ENCODE measurements at places on chromosomes 7 and 10. TPM values are rescaled to one million over a fixed set of nuclear protein-coding genes. Genes with fewer than 3 reads are reported as not detected.

The TIAL1 gene
- total RNA-seq, result 177 TPM

The OPALIN gene
- total RNA-seq, result not detected

The ERVW-1 gene
- not detected for total RNA-seq

The HOXA13 gene
- total RNA-seq, result not detected

The DDC gene
- 44.6 TPM for total RNA-seq

The TMEM176B gene
- total RNA-seq, result 8.9 TPM

The TUBAL3 gene
- total RNA-seq, result not detected

The PTF1A gene
- total RNA-seq, result 50.7 TPM

GRCh38 chr7:20438694-20439376 lies 108.1 kb downstream of the ITGB8 start:
- no peak for DNase-seq
- no peak overlapping the region for H3K27ac ChIP-seq
- no peaks in the 10 kb centered on the region for H3K36me3 ChIP-seq
- H3K4me3 ChIP-seq, result no peak overlapping the region
- H3K4me1 ChIP-seq, result peaks cover 7% of the 10 kb centered on the region
- peaks cover 3% of the 10 kb centered on the region for H3K27me3 ChIP-seq

- DNase-seq, result no peak
- no peaks in the 10 kb centered on the region for H3K27me3 ChIP-seq
- peak overlapping the region; percentile 97 for H3K27ac ChIP-seq
- H3K4me3 ChIP-seq, result no peak overlapping the region
Measured at GRCh38 chr10:32981760-32982159, 23.7 kb upstream of the ITGB1 start.

GRCh38 chr10:127585519-127586023 lies 36.5 kb downstream of the NPS start:
- H3K27ac ChIP-seq, result no peak overlapping the region
- H3K36me3 ChIP-seq, result no peaks in the 10 kb centered on the region
- H3K4me1 ChIP-seq, result no peaks in the 10 kb centered on the region
- DNase-seq, result no peak
- H3K27me3 ChIP-seq, result peaks cover 36% of the 10 kb centered on the region

GRCh38 chr10:108789919-108790318 lies 1133.4 kb downstream of the XPNPEP1 start:
- H3K27me3 ChIP-seq, result no peaks in the 10 kb centered on the region
- no peak overlapping the region for H3K4me3 ChIP-seq
- H3K27ac ChIP-seq, result no peak overlapping the region

- H3K36me3 ChIP-seq, result peaks cover 3% of the 10 kb centered on the region
- no peaks in the 10 kb centered on the region for H3K4me1 ChIP-seq
- no peak overlapping the region for H3K27ac ChIP-seq
- DNase-seq, result no peak
- H3K4me3 ChIP-seq, result no peak overlapping the region
- no peaks in the 10 kb centered on the region for H3K27me3 ChIP-seq
Measured at GRCh38 chr7:45601816-45602540, 27.8 kb downstream of the ADCY1 start.

DNA sequence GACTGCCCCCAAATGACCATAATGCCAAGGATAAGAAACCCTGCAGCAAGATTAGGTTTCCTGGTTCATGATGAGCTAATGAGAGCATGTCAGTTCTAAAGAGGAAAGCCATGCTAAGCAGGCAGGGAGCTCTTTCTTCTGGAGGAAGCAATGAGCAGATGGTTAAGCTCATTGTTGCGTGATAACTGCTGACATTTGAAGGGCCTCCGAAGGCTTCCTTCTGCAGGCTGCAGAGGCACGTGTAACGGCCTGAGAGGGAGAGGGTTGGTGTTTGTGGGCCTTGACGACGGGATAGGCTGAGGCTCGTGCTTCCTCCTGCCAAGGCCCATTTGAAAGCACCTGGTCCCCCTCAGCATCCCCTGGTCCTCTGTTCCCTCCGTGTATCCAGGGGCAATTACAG lies 63.5 kb upstream of the BTBD16 start:
- no peak for DNase-seq
- no peak overlapping the region for H3K4me3 ChIP-seq
- peak overlapping the region; percentile 35 for H3K27ac ChIP-seq
- no peaks in the 10 kb centered on the region for H3K4me1 ChIP-seq
- H3K27me3 ChIP-seq, result no peaks in the 10 kb centered on the region
- peaks cover 12% of the 10 kb centered on the region for H3K36me3 ChIP-seq

DNA sequence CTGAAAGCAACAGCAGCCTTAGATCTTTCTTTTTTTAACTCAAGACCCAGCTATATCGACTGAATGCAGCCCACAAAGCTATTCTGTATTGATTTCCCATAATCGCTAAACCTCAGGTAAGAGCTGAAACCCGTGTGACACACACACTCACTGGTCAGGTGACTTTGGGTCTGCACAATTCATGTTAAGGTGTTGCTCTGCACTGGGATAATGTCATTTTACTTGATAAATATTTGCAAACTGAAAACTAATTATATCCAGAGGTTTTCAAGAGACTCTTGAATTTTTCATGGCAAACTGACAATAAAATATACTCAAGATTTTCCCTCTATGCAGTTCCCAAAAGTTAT lies 33.1 kb downstream of the SCRN1 start:
- H3K4me3 ChIP-seq, result peak overlapping the region; percentile 17
- H3K36me3 ChIP-seq, result peaks cover 15% of the 10 kb centered on the region
- peaks cover 31% of the 10 kb centered on the region for H3K4me1 ChIP-seq
- H3K27me3 ChIP-seq, result no peaks in the 10 kb centered on the region

DNA sequence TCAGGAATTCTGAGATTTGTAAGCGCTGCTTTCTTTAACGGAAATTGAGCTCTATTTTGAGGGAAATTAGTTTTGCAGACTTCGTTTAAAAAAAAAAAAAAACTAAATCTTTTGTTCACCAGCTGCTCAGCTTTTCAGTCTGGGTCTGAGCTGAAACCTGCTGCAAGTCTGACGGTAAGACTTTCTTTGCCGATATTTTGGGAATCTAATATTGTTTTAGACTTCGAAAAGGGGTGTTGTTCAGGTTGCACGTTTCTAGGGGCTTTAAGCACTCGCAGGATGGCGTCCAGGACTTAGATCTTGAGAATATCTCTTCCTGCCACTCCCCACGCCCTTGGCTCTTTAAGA lies 1.8 kb upstream of the MEOX2 start:
- no peak for DNase-seq
- H3K4me3 ChIP-seq, result no peak overlapping the region
- peaks cover 76% of the 10 kb centered on the region for H3K27me3 ChIP-seq
- H3K4me1 ChIP-seq, result peaks cover 19% of the 10 kb centered on the region

- no peak overlapping the region for H3K4me3 ChIP-seq
- H3K27ac ChIP-seq, result no peak overlapping the region
- peaks cover 2% of the 10 kb centered on the region for H3K4me1 ChIP-seq
- H3K36me3 ChIP-seq, result no peaks in the 10 kb centered on the region
- peaks cover 6% of the 10 kb centered on the region for H3K27me3 ChIP-seq
Measured at GRCh38 chr10:97065128-97065527, 120.6 kb downstream of the SLIT1 start.

DNA sequence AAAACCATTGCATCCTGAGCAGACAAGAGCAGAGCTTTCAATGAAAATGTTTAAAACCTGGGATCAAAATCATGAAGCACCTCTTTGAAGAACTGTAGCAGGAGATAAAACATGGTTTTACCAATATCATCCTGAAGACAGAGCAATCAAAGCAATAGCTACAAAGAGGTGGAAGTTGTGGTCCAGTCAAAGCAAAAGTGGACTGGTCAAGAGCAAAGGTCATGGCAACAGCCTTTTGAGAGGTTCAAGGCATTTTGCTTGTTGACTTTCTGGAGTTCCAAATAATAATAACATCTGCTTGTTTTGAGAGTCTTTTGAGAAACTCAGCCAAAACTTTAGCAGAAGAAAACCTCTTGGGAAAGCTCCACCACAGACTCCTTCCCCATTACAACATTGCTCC lies 893.9 kb upstream of the POT1 start:
- H3K4me1 ChIP-seq, result no peaks in the 10 kb centered on the region
- no peaks in the 10 kb centered on the region for H3K27me3 ChIP-seq
- no peak overlapping the region for H3K4me3 ChIP-seq
- DNase-seq, result no peak

DNA sequence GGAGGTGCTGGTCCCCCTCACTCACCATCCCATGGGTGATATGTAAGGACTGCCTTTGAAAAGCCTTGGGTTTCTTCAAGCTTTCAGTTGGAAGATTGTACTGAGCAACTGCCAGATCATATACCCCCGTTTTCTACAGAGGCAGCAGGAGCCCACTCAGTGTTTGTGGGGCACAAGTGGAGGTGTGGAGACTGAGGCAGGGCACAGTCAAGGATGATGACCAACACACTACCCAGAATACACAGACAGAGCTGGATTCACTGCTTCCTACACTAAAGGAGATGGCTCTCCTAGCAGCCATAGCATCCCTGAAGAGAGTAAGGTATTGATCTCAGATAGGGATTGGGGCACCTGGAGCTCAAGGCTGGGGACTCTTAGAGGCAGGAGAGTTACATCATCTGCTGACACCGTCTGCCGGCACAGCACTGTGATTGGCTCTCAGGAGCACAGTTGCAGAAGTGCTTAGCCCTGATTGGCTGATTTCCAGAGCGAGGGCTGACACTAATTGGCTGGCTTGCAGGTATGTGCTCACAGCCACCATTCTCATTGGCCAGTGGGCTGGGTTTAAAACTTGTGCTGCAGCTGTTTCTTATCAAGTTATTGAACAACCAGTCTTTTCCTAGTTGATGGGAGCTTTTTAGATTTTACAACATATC lies 77.9 kb upstream of the PFKP start:
- H3K27ac ChIP-seq, result no peak overlapping the region
- H3K4me1 ChIP-seq, result peaks cover 20% of the 10 kb centered on the region
- no peak for DNase-seq
- peaks cover 8% of the 10 kb centered on the region for H3K27me3 ChIP-seq
- H3K4me3 ChIP-seq, result no peak overlapping the region

GRCh38 chr10:127899766-127900387 lies 7.0 kb upstream of the PTPRE start:
- DNase-seq, result no peak
- H3K36me3 ChIP-seq, result no peaks in the 10 kb centered on the region
- H3K4me3 ChIP-seq, result no peak overlapping the region

DNA sequence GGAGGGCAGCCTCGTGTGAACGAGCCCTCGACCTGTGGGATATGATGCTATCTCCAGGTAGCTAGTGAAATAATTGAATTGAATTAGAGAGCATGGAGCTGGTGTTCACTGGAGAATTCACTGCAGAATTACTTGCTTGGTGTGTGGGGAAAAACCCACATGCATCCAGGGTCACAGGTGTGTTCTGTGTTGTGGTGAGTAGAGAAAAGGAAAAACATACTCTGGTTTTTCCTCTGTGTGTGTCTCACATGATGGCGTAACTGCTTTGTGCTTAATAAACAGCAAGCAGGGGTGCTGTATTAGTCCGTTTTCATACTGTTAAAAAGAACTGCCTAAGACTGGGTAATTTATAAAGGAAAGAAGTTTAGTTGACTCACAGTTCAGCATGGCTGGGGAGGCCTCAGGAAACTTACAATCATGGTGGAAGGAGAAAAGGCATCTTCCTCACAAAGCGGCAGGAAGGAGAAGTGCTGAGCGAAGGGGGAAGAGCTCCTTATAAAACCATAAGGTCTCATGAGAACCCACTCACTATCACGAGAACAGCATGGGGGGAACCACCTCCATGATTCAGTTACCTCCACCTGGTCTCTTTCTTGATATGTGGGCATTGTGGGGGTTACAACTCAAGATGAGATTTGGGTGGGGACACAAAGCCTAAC lies 62.6 kb downstream of the TACR2 start:
- no peak overlapping the region for H3K4me3 ChIP-seq
- H3K4me1 ChIP-seq, result no peaks in the 10 kb centered on the region
- DNase-seq, result no peak
- no peaks in the 10 kb centered on the region for H3K36me3 ChIP-seq
- H3K27ac ChIP-seq, result no peak overlapping the region

DNA sequence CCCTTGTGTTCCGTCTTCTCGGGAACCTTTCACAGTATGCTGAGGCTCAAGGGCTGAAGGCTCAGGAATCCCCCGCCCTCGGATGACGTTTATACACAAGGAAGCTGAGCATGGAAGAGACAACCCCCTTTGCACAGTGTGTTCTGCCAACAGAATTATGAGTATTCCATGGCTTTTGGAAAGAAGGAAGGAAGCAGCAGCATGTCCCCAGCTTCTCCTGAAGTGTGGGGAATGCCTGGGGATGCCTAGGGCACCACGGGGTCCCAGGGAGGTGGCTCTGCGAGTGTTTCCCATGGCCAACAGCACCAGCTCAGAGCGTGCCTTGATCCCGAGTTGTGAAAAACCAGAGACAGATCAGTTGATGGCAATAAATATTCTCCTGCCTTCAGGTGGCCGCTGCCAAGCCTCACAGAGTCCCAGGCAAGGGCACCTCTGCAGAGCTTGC lies 88.8 kb upstream of the DDC start:
- H3K27ac ChIP-seq, result no peak overlapping the region
- no peak for DNase-seq
- H3K36me3 ChIP-seq, result peaks cover 19% of the 10 kb centered on the region
- H3K4me3 ChIP-seq, result no peak overlapping the region
- H3K4me1 ChIP-seq, result peaks cover under 1% of the 10 kb centered on the region

- peaks cover 51% of the 10 kb centered on the region for H3K27me3 ChIP-seq
- H3K27ac ChIP-seq, result no peak overlapping the region
- no peaks in the 10 kb centered on the region for H3K36me3 ChIP-seq
- no peak for DNase-seq
- H3K4me3 ChIP-seq, result no peak overlapping the region
Measured at GRCh38 chr10:124099604-124100003, 6.2 kb upstream of the CHST15 start.

- no peaks in the 10 kb centered on the region for H3K36me3 ChIP-seq
- no peaks in the 10 kb centered on the region for H3K4me1 ChIP-seq
- no peak overlapping the region for H3K4me3 ChIP-seq
- peaks cover 16% of the 10 kb centered on the region for H3K27me3 ChIP-seq
- H3K27ac ChIP-seq, result no peak overlapping the region
Measured at GRCh38 chr7:132528695-132529094, 47.6 kb downstream of the PLXNA4 start.

GRCh38 chr10:108544500-108545120 lies 1378.7 kb downstream of the XPNPEP1 start:
- DNase-seq, result peak; percentile 69
- H3K4me1 ChIP-seq, result no peaks in the 10 kb centered on the region
- H3K4me3 ChIP-seq, result no peak overlapping the region
- H3K27ac ChIP-seq, result no peak overlapping the region

DNA sequence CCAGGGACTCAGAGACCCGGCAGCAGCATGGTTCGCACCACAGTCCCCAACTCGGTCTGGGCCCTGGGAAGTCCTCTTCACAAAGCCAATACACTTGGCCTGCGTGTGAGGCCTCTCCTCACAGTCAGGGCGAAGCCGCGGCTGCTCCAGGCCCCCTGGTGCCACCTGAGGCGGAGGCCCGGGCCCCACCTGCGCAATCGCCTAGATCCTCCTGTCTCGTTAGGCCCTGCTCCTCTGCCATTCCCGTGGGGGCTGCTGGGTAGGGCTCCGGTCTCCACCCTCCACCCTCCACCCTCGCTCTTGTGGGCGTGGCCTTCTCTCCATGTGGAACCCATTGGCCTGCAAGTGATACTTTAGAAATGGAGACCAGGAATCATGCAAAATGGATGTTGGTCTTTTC lies 553.3 kb downstream of the INHBA start:
- DNase-seq, result no peak
- no peak overlapping the region for H3K4me3 ChIP-seq
- H3K36me3 ChIP-seq, result no peaks in the 10 kb centered on the region
- H3K27ac ChIP-seq, result no peak overlapping the region

All from progenitor cell of endocrine pancreas (in vitro differentiated cells).